ENCODE measurements at places on chromosomes 2 and 18.

- no peaks in the 10 kb centered on the region for H3K36me3 ChIP-seq
- DNase-seq: no peak
- H3K27ac ChIP-seq: no peak overlapping the region
- no peak overlapping the region for H3K4me3 ChIP-seq
Observed at GRCh38 chr2:147037048-147037447, 807.8 kb upstream of the ACVR2A start.

- H3K36me3 ChIP-seq: no peaks in the 10 kb centered on the region
- no peak for DNase-seq
- H3K27ac ChIP-seq: no peak overlapping the region
- no peak overlapping the region for H3K4me3 ChIP-seq
- H3K4me1 ChIP-seq: peaks cover under 1% of the 10 kb centered on the region
Observed at GRCh38 chr2:54482715-54483114, 26.6 kb downstream of the SPTBN1 start.

DNA sequence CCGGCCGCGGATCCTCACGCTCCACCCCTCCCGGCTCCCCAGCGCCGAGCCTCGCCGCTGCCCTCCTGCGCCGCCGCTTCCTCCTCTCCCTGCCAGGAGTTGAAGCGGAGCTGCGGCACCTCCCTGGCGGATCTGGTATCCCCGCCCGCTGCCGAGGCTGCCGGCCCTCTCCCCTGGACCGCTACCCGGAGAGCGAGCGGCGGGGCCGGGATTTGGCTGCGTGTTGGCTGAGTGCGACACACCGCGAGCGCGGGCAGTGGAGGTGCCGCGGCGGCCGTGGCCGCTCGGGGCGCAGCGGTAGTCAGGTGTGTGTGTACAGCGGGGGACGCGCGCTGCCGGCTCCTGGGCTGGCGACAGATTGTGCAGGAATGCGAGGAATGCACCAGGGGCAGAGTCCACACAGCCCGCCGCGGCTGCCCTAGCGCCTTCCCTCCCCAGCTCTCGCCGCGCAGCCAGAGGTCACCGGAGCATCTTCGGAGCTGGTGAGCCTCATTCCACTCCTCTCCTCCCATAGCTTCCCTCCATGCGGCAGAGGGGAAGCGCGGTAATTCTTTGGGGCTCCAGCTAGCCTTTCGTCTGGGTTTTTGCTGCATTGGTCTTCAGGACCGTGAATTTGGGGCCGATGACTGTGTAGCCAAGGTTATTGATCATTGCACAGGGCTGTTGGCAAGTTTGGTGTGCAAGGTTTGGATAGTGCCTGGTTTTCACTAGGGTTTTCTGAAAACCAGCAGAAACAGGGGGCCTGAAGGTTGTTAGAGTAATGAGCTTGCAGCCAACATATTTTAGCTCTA lies 1.3 kb downstream of the PKP4 start:
- peaks cover 13% of the 10 kb centered on the region for H3K36me3 ChIP-seq
- H3K4me1 ChIP-seq: peaks cover 21% of the 10 kb centered on the region
- peak; percentile 48 for DNase-seq
- H3K27ac ChIP-seq: peak overlapping the region; percentile 94

DNA sequence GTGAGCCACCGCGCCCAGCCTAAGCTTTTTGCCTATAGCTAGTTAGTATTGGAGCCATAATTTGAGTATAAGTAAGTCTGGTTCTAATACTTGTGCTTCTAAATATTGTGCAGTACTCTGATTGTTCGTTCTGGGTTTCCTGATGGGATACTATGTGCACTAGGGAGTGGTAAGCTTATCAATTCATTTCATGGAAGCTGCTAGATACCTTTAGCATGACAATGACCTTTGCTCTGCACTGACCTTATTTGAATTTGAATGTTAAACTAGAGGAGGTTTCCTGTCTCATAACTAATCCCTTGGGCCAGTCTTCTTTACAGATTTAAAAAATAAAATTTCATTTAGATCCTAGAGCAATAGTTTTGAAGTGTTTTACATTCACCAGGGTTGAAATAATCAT lies 125.1 kb downstream of the GPD2 start:
- no peak overlapping the region for H3K27ac ChIP-seq
- H3K4me3 ChIP-seq: no peak overlapping the region
- no peaks in the 10 kb centered on the region for H3K27me3 ChIP-seq
- DNase-seq: no peak
- H3K4me1 ChIP-seq: peaks cover 2% of the 10 kb centered on the region

DNA sequence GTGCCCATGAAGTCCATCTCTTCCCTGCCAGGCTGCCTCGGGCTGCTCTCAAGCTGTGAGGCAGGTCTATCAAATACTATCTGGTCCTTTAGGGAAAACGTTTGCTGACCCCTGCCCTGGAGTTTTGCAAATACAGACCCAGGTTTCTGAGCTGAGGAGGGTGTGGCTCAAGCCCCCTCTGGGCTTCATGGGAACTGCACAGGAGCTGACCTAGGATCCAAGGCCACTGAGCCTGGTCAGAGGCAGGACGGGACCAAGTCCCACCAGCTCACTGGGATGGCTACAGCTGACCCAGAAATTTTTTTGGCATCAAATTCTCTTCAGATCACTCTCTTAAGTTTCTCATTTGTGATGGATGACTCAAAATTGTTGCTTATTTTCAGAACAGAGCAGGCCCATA lies 14.1 kb downstream of the ZNF516 start:
- no peak overlapping the region for H3K4me3 ChIP-seq
- H3K27ac ChIP-seq: no peak overlapping the region
- peaks cover 4% of the 10 kb centered on the region for H3K36me3 ChIP-seq
- no peak for DNase-seq
- peaks cover 45% of the 10 kb centered on the region for H3K27me3 ChIP-seq

DNA sequence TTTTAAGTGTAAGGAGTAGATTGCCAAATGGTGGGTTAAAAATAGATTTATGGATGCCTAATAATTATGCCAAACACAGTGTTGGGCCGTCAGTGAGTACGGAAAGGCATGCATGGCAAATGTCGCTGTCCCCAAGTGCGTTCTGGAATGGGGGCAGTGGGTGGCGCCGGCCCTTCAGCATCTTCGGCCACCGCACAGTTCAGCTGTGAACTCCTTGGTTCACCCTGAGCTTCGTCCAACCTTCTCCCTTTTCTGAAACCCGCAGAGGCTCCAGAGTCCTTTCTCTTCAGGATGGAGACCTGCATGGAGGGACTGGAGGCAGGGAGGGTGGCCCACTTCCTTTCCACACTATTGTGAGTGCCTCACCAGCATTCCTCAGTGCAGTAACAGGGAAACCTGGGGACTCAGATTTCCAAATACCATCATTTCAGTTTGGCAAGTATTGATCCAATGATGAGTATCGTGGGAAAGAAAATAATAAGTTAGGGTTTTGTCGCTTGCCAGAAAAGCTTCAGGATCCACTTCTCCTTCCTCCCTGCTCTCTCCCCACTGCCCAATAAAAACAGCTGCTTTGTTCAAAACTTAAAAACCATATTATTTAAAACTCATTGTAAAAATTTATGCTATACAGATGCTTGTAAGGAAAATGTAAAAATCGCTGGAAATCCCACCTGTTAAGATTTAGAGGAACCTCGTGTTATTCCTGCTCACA lies 74.6 kb upstream of the TXNDC2 start:
- DNase-seq: no peak
- no peaks in the 10 kb centered on the region for H3K36me3 ChIP-seq
- H3K4me1 ChIP-seq: no peaks in the 10 kb centered on the region
- peaks cover 20% of the 10 kb centered on the region for H3K27me3 ChIP-seq
- no peak overlapping the region for H3K27ac ChIP-seq

DNA sequence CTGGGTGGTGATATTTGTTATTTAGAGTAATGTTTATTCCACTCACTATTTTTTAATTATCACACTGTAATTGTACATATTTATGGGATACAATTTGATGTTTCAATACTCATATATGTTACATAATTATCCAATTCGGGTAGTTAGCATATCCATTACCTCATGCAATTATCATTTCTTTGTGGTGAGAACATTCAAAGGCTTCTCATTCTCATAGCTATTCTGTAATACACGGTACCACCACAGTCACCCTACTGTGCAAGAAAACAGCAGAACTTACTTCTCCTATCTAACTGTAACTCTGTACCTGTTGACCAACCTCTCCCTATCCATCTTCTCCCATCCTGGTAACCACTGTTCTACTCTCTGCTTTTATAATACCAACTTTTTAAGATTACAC lies 4.6 kb downstream of the TBC1D8 start:
- H3K27ac ChIP-seq: no peak overlapping the region
- H3K27me3 ChIP-seq: peaks cover 67% of the 10 kb centered on the region
- no peak overlapping the region for H3K4me3 ChIP-seq
- DNase-seq: no peak
- no peaks in the 10 kb centered on the region for H3K36me3 ChIP-seq

DNA sequence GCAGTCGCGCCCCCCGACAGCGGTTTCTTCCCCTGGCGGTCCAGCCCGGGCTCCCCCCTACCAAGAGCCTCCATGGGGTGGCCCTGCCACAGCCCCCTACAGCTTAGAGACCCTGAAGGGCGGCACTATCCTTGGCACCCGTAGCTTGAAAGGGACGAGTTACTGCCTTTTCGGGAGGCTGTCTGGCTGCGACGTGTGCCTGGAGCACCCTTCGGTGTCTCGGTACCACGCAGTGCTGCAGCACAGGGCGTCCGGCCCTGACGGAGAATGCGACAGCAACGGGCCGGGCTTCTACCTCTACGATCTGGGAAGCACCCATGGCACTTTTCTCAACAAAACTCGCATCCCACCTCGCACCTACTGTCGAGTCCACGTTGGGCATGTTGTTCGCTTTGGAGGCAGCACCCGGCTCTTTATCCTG lies 475 bp downstream of the SLC4A1AP start:
- no peaks in the 10 kb centered on the region for H3K27me3 ChIP-seq
- H3K36me3 ChIP-seq: peaks cover 72% of the 10 kb centered on the region
- H3K4me1 ChIP-seq: peaks cover 37% of the 10 kb centered on the region
- peak overlapping the region; percentile 99 for H3K27ac ChIP-seq
- no peak for DNase-seq

- H3K27ac ChIP-seq: no peak overlapping the region
- no peaks in the 10 kb centered on the region for H3K27me3 ChIP-seq
- no peak for DNase-seq
- peaks cover 4% of the 10 kb centered on the region for H3K4me1 ChIP-seq
- no peaks in the 10 kb centered on the region for H3K36me3 ChIP-seq
Observed at GRCh38 chr2:45777996-45778719, 126.7 kb downstream of the PRKCE start.

DNA sequence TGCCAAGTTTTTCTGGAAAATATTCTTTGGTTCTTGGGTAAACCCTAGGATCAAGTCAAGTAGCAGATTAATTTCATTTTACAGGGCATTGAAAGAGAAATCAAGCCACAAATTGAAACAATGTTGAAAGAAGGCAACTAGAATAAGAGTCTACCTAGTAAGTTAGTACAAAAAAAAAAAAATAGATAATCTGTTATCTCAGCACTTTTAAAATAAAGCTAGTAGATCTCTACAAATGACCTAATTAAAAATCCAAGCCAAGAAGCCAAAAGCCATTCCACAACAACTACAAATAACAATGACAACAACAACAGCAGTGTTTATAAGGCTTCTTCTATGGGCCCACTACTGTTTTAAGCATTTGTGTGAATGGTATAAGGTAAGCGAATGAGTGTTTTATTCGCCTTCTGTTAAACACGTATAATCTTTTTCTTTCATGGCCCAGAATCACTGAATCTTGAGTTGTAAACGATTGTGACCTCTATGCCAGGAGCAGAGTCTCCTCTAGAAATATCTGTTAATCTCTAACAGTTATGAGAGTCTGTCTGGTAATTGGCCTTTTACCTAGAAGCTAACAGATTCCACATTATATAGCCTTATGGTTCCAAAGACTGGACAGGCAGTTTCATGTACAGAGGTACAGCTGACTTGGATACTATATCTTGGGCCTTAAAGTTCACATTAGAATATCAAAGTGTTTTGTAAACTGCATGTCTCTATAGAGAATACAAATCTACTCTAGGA lies 28.6 kb upstream of the CUL3 start:
- H3K4me3 ChIP-seq: no peak overlapping the region
- H3K36me3 ChIP-seq: no peaks in the 10 kb centered on the region
- no peak overlapping the region for H3K27ac ChIP-seq
- H3K27me3 ChIP-seq: peaks cover 19% of the 10 kb centered on the region
- H3K4me1 ChIP-seq: no peaks in the 10 kb centered on the region

DNA sequence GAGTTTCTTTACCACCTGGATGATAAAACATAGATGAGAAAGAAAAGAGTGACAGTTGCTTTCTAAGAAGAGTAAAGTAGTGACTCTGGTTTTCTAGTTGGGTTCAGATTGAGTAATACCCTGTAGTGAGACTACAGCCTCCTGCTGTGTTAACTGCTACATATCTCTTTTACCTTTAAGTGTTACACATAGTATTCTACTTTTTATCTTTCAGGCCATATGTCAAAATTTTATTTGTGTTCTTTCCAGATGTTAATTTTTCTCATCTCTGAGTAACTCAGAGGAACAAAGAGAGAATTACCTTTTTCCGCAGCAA lies 348.2 kb downstream of the CTNNA2 start:
- DNase-seq: no peak
- H3K27me3 ChIP-seq: no peaks in the 10 kb centered on the region
- no peak overlapping the region for H3K4me3 ChIP-seq
- no peak overlapping the region for H3K27ac ChIP-seq
- no peaks in the 10 kb centered on the region for H3K4me1 ChIP-seq
- H3K36me3 ChIP-seq: no peaks in the 10 kb centered on the region

- no peaks in the 10 kb centered on the region for H3K4me1 ChIP-seq
- peaks cover 63% of the 10 kb centered on the region for H3K27me3 ChIP-seq
- H3K4me3 ChIP-seq: no peak overlapping the region
- no peak for DNase-seq
- H3K27ac ChIP-seq: no peak overlapping the region
- H3K36me3 ChIP-seq: peaks cover under 1% of the 10 kb centered on the region
Observed at GRCh38 chr18:74226156-74226555, 65.6 kb downstream of the CYB5A start.

DNA sequence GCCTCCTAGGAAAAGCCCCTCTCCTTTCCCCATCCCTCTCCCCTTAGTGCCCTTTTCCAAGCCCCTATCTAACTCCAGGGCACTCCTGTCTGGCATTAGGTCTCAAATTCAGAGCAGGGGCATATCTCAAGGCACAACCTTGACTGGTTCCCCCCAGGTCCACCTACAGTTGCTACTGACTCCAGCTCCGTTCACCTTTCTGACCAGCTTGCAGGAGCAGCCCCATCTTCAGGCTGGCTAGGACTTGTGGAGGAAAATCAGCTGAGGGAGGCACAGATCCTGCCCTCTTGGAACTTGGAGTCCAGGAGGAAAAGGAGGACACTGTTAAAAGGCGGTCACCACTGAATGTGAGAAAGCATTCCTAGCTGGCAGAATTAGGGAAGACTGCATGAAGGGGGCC lies 152.4 kb downstream of the ZFP36L2 start:
- H3K27ac ChIP-seq: no peak overlapping the region
- no peak for DNase-seq
- H3K36me3 ChIP-seq: no peaks in the 10 kb centered on the region
- no peaks in the 10 kb centered on the region for H3K27me3 ChIP-seq
- H3K4me1 ChIP-seq: no peaks in the 10 kb centered on the region

GRCh38 chr18:37783771-37784170 lies 218.2 kb upstream of the CELF4 start:
- DNase-seq: no peak
- H3K36me3 ChIP-seq: no peaks in the 10 kb centered on the region
- H3K27me3 ChIP-seq: no peaks in the 10 kb centered on the region

DNA sequence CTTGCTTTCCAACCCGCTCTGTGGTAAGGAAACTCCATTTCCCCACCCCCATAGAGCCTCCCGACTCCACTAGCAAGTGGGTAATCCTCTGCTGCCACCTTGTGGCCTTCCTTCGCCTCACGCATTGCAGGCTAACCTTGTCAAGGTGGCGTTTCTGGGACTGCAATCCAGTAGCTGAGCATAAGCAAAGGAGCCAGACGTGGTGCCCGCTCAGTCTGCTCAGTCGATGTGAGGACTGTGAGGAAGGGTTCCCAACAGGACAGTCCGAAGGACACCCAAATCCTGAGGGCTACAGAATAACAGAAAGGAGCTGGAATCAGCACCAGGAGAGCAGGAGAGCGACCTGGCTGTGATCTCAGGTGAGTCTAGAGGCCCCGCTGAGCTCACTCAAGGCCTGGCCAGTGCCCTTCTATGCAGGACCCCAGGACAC lies 144.2 kb downstream of the SUCLG1 start:
- no peak overlapping the region for H3K4me3 ChIP-seq
- no peak overlapping the region for H3K27ac ChIP-seq
- no peaks in the 10 kb centered on the region for H3K4me1 ChIP-seq

All from effector memory CD8-positive, alpha-beta T cell (primary cell).